Stimulated activated CD4-positive, alpha-beta T cell treated with anti-CD3 and anti-CD28 coated beads, Interleukin-1b, Interleukin-23, amount 100 ng/mL, for 48 hours (primary cell): ENCODE measurements at places on chromosomes 4 and X.

GRCh38 chr4:67483868-67484602 is 61.3 kb downstream of the CENPC start:
- DNase-seq = no peak

DNA sequence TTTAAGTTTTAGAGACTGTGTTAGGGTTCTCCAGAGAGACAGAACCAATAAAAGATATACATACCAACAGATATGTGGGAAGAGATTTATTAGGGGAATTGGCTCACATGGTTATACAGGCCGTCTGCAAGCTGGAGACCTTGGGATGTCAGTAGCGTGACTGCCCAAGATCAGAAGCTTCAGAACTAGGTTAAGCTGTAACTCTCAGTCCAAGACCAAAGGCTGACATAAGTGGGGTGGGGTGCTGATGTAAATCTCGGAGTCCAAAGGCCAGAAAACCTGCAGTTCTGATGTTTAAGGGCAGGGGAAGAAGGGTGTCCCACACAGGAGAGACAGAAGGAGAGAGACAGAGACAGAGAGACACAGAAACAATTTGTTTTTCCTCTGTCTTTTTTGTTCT is 10.5 kb downstream of the CLDN34 start:
- DNase-seq = no peak

- DNase-seq = no peak
Observed at GRCh38 chrX:64202808-64203325, 2.6 kb downstream of the AMER1 start.

DNA sequence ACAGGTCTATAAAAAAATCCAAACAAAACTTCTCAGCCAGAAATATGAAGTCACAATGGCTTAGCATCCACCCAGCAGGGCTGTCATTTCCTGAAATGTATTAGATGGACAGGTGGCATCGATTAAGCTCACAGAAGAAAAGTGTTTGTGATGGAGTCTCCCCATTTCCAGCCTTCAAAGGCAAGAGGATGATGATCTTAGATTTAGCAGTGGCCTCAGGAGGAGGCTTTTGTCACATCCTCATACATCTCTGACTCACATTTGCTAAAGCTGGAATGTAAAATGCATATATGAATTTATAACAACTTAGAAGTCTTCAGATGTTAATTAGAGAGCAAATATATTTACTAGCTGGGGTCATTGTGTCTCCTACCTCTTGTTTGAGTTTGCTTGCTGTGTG is 441.9 kb downstream of the SPRY1 start:
- DNase-seq = no peak

DNA sequence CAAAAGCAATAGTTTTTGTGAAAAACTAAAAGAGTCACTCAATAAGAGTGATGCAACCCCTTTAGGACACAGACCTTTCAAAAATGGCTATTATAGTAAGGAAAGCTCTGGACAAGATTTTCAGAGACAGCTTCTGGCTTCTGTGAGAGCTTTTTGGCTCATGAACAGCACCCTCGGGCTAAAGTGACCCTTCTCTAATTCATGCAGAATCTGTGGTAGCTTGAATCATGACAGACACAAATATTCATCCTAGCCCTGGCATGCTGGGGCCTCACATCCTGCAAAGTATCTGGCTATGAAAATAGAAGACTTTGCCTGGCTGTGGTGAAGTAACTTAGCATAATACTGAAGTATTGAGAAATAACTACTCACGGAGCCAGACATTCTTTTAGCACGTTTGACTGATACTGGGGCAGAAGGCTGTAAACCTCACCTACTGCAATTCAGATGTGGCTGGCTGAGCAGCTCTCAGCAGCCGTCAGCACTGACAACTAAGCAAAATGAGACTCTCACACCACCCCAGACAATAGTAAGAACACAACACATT is 327.3 kb downstream of the MAPK10 start:
- DNase-seq = no peak

DNA sequence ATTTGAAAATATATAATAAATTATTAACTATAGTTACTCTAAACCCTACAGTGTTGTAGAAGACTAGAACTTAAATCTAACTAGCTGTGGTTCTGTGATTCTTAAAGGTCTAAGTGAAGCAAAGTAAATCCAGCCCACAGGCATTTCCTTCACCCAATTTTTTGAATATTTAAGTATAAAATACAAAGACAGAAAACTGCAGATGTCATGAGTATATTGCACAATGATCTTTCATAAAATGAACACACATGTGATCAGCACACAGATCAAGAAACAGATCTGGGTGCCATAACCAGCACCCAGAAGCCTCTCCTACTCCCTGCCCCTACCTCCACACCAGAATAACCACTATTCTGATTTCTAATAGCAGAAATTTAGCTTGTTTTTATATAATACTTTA is 82.9 kb downstream of the CAMK2D start:
- DNase-seq = no peak

- no peak for DNase-seq
Observed at GRCh38 chr4:94595880-94596483, 144.2 kb downstream of the PDLIM5 start.

- no peak for DNase-seq
Observed at GRCh38 chr4:87650938-87651337, 858 bp downstream of the DMP1 start.

GRCh38 chr4:116027311-116027710 is 913.9 kb upstream of the NDST4 start:
- no peak for DNase-seq

DNA sequence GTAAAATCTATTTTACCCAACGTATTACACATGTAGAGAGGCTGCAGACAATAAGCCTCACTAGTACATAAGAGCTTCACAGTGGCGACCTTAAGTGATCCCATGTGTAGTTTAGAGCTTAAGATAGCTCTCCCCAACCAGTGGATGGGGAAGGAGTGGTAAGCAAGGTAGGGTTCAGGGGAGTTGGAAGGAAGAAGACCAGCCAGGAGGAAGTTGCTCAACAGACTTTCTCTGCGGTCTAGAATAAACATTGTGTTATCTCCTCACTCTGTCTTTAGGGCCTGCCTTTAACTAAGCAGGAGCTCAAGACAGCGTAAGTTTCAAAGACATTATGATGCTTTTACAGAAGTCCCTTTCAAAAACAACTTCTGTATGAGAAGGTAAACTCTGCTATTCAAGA is 16.8 kb downstream of the MEPE start:
- DNase-seq = no peak

- DNase-seq = no peak
Observed at GRCh38 chr4:104279744-104280143, 214.9 kb downstream of the CXXC4 start.

DNA sequence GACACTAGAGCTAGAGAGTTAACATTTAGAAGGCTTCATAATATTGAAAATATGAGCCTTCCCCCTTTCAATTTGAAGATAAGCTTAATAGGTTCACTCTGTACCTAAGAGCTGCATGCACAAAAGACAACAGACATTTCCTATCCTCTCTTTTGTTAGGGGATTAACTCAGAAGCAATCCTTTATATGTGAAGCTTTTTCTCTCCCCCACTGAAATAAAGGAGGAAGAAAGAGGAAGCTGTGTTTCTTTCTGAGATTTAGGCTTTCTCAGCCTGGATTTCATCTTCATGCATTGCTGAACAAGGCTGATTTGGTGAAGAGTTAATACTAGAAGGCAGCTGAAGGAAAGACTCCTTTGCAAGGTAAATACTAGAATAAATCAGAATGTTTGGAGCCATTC is 21.0 kb upstream of the CABS1 start:
- DNase-seq = no peak

DNA sequence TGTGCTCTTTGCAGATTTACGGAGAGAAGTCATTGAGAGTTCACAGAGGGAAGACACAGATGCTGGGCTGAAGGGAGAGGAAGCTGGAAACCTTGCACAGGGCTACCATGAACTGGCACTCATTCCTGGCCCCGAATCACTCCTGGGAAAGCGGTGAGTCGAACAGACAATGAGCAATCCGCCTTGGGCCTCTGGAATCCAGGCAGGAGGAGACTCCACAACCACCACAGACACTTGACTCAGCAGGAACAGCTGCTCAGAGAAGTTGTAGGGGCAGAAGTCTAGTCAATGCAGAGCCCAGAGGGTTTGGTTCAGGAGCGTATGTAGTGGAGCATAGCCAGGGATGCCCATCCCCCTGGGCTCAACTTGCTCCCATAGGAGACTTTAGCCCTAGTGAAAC is 62.8 kb upstream of the GRIA3 start:
- DNase-seq = no peak

DNA sequence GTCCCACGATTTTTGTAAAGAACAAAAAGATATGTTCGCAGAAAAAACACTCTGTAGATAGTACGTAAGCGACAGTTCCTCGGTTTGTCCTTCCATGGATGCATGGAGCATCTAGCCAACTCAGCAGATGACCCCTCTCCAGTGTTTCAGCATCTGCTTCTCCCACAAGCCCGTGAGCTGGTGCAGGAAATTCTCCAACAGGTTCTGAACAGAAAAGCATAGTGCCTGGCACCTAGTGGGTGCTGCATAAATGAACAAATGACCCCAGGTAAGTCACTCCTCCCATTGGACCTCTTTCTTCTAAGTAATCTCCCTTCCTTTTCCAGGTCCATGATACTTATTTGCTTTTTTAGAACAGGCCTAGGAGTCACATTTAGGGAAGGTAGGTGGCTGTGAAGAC is 966 bp upstream of the KIAA0232 start:
- DNase-seq = no peak

DNA sequence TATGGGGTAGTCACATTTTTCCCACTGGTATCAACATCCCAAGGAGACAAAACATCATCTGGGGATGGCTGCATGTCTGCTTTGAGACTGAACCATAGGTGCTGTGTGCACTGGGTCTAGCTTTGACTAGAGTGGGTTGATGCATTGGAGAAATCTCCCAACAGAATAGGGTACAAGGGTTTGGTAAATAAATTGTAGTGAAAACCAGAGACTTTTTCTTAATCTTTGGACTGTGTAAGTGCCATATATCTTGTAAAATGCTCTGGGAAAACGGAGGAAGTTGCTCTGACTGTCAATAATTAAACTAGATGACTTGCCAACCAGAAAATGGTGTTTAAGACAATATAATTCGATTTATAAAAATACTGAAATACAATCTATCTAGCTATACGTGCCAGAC is 1064.0 kb upstream of the SLIT2 start:
- no peak for DNase-seq

DNA sequence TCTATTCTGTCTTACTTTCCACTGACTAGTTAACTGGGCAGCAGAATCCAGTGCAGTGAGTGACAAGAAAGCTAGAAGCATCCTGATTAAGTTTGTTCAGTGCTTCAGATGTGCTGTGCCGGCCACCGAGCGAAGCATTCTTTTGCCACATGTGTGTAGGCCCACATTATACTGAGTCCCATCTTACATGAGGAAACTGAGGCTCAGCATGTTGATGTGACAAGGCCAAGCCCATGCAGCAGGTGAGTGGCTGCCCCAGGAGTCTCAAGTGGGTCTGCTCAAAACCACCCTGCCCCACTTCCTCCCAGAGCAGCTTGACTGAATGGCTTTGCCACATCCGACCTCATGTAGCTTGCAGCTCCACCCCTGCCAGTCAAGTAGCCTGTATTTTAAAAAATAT is 50.5 kb downstream of the RHOH start:
- DNase-seq = peak; percentile 48

GRCh38 chr4:128608006-128608405 is 201.5 kb upstream of the JADE1 start:
- no peak for DNase-seq

GRCh38 chr4:111937368-111937767 is 207.9 kb upstream of the FAM241A start:
- no peak for DNase-seq

DNA sequence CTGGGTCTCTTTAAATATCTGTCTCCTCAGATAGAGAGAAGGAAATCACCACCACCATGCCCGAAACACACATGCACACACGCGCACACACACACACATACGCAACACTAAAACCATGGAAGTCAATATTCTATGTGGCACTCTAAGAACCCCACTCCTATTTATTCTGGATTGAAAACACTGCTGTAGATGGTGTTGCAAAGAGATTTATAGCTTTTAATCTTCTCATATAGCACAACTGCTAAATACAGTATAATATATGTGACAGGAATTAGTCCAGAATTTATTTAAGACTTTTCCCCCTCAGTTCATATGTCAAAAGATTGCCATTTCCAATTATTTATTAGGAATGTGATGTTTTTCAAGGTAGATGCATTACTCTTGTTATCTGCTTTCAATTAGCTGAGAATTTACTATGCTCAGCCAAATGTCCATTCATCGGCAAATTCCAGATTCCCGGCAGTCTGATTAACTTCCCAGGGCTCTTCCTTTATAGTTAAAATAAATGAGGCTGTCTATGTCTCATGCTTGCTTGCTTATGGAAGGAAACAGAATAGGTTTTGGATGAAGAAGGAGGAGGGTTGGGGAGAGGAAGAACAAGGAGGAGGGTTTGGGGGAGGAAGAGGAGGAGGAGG is 115.4 kb upstream of the NDP start:
- no peak for DNase-seq

DNA sequence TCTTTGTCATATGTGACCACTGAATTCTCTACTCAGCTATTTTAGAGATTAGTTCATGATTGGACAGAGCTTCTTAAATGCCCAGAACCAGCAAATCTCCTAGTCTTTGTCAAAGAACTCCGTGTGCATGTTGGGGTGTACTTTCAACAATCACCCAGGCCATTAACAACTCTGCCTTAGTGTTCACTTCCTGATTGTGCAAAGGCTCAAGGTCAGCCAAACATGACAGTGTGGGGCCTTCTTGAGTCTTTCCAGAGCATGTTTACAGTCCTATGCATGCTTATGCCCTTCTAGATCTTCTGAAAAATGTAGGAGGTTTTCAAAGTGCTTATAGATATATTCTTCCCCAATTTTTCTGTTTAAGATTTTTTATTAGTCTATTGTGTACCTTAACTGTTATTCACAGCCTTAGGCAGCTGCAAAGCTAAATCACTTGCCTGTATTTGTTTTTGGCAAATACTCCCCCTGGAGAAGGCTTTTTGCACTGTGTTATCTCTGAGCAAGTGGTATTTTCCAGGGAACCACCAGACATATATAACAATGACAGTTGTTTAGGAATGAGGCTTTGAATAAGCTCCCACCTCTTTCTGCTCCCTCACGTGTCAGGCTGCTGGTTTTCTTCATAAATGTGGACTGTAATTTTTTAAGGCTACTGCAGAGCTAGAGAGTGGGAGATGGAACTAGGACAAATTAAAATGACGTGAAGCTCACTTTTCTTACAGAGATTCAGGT is 24.0 kb upstream of the DRP2 start:
- no peak for DNase-seq

GRCh38 chr4:124940387-124940786 is 227.9 kb upstream of the ANKRD50 start:
- DNase-seq = no peak

GRCh38 chrX:153781428-153782047 is 697 bp downstream of the SRPK3 start:
- no peak for DNase-seq
